ENCODE measurements at places on chromosomes 16 and 17. TPM values are rescaled to one million over a fixed set of nuclear protein-coding genes. Genes with fewer than 3 reads are reported as not detected.

Gene NDUFAB1
- 170 TPM for polyA plus RNA-seq

Gene TRIM72
- not detected for polyA plus RNA-seq

Gene PRAC1
- polyA plus RNA-seq, result not detected

Gene C16orf46
- polyA plus RNA-seq, result not detected

Gene ZSCAN10
- not detected for polyA plus RNA-seq

Gene CES4A
- 1.4 TPM for polyA plus RNA-seq

Gene CDK10
- polyA plus RNA-seq, result 24.0 TPM

Gene FBRS
- 7.1 TPM for polyA plus RNA-seq

Gene TP53TG3F
- polyA plus RNA-seq, result not detected

Gene FBXL16
- 4.4 TPM for polyA plus RNA-seq

Gene RAB26
- 0.41 TPM for polyA plus RNA-seq

Gene CFAP97D1
- not detected for polyA plus RNA-seq

Gene SLC13A5
- polyA plus RNA-seq, result 0.30 TPM

Gene MEIOB
- not detected for polyA plus RNA-seq

Gene TEKT5
- polyA plus RNA-seq, result not detected

Gene HSD17B1
- polyA plus RNA-seq, result 0.39 TPM

Gene NLRC5
- polyA plus RNA-seq, result 134 TPM

Gene LGALS9B
- polyA plus RNA-seq, result not detected

Gene HOXB1
- polyA plus RNA-seq, result not detected

Gene ARHGDIG
- polyA plus RNA-seq, result not detected

Gene ZNF319
- polyA plus RNA-seq, result 11.0 TPM

Gene TMEM132E
- polyA plus RNA-seq, result 0.19 TPM

Gene ARHGAP44
- polyA plus RNA-seq, result 0.90 TPM

Gene CBX1
- polyA plus RNA-seq, result 19.8 TPM

Gene SUPT4H1
- polyA plus RNA-seq, result 94.2 TPM

Gene ENPP7
- polyA plus RNA-seq, result 0.89 TPM

Gene NKD1
- polyA plus RNA-seq, result not detected

Gene MPDU1
- polyA plus RNA-seq, result 37.9 TPM

Gene GNAO1
- 0.58 TPM for polyA plus RNA-seq

Gene PPL
- polyA plus RNA-seq, result 0.55 TPM

Gene DNAH3
- not detected for polyA plus RNA-seq

Gene CDK12
- 6.1 TPM for polyA plus RNA-seq

Gene ARHGAP27
- 65.3 TPM for polyA plus RNA-seq

Gene TP53TG3B
- not detected for polyA plus RNA-seq

Gene PRAC2
- polyA plus RNA-seq, result not detected

Gene ZFP3
- 1.4 TPM for polyA plus RNA-seq

Gene NOMO2
- 62.8 TPM for polyA plus RNA-seq

Gene ITGAD
- polyA plus RNA-seq, result not detected

Gene PARN
- polyA plus RNA-seq, result 53.5 TPM

Gene KRT9
- polyA plus RNA-seq, result not detected

Gene KCNJ18
- not detected for polyA plus RNA-seq

Gene ZPBP2
- polyA plus RNA-seq, result 0.84 TPM

Gene EPX
- polyA plus RNA-seq, result not detected
